ENCODE measurements at places on chromosomes 4 and X.

- peak; percentile 10 for DNase-seq
Measured at GRCh38 chr4:81724925-81725329, 253.2 kb upstream of the RASGEF1B start.

- DNase-seq = no peak
Measured at GRCh38 chrX:110734271-110734670, 61.3 kb downstream of the CHRDL1 start.

GRCh38 chr4:13364172-13364571 is 120.0 kb downstream of the RAB28 start:
- DNase-seq = no peak

- no peak for DNase-seq
Measured at GRCh38 chr4:76197971-76198410, 15.6 kb downstream of the SCARB2 start.

DNA sequence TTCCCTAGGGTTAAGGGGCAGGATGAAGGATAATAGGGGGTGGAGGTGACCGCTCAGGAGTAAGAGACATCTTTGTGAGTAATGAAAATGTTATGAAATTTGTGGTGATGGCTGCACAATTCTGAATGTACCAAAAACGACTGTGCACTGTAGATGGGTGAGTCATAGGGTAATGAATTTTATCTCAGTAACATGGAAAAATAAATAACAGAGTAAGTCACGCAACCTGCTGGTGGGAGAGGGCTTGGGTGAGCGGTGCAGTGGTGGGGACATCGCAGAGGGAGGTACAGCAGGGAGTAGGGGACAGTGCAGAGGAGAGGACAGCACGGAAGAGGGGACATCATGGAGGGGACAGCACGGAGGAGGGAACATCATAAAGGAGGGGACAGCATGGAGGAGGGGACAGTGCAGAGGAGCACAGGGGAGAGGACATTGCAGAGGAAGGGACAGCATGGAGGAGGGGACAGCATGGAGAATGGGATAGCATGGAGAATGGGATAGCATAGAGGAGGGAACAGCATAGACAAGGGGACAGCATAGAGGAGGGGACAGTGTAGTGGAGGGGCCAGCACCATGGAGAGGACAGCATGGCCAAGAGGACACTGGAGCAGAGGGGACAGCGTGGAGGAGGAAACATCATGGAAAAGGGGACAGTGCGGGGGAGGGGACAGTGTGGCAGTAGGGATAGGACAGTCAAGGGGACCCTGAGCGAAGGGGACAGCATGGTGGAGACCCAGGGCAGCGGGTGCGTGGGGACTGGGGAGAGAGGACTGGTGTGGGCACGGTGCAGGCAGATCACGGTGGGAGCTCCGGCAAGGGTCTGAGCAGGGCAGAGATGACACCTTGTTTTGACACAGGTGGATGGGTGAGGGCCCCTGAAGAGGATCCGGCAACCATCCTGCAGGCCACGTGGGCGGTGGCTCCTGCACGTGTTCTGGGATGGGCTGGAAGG is 68.5 kb upstream of the MXD4 start:
- no peak for DNase-seq

DNA sequence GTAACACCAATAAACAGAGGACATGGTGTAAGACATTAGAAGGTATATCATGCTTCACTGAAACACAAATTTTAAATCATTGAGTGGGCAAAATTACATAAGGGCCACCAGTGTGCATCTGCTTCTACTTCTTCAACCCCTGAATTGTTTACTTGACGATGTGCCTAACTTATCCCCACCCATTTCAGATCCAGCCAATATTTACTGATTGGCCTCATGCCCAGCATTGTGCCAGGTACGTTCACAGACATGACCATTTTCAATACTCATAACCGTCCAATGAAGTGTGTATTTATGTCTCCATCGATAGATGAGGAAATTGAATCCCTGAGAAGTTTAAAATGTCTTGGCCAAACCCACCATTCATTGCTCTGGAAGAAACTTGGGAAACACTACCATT is 208.3 kb upstream of the MID1 start:
- no peak for DNase-seq
